ENCODE measurements at places on chromosomes 16 and 17.

GRCh38 chr16:89741342-89742014 lies 20.1 kb downstream of the ZNF276 start:
- no peak for DNase-seq

DNA sequence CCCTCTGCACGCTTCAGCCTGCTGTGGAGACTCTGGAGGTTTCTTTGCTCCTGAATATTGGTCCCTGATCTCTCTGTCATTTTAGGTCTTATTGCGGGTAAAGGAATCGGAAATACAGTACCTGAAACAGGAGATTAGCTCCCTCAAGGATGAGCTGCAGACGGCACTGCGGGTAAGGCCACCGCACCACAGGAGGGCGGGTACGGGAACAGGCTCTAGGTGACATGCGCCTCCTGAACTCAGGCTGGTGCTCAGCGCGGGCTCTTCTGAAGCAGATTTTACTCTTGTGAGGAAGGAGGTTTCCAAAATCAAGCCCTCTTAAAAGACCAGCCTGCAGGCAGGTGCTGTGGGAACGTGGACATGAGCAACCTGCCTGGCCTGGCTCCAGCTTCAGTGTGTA lies 29.8 kb downstream of the PLD6 start:
- DNase-seq: no peak

GRCh38 chr17:61734012-61734411 lies 129.3 kb downstream of the BRIP1 start:
- no peak for DNase-seq

GRCh38 chr16:84665843-84666242 lies 17.5 kb downstream of the KLHL36 start:
- no peak for DNase-seq

GRCh38 chr17:35543856-35544255 lies 6.4 kb upstream of the SLFN12L start:
- DNase-seq: no peak

DNA sequence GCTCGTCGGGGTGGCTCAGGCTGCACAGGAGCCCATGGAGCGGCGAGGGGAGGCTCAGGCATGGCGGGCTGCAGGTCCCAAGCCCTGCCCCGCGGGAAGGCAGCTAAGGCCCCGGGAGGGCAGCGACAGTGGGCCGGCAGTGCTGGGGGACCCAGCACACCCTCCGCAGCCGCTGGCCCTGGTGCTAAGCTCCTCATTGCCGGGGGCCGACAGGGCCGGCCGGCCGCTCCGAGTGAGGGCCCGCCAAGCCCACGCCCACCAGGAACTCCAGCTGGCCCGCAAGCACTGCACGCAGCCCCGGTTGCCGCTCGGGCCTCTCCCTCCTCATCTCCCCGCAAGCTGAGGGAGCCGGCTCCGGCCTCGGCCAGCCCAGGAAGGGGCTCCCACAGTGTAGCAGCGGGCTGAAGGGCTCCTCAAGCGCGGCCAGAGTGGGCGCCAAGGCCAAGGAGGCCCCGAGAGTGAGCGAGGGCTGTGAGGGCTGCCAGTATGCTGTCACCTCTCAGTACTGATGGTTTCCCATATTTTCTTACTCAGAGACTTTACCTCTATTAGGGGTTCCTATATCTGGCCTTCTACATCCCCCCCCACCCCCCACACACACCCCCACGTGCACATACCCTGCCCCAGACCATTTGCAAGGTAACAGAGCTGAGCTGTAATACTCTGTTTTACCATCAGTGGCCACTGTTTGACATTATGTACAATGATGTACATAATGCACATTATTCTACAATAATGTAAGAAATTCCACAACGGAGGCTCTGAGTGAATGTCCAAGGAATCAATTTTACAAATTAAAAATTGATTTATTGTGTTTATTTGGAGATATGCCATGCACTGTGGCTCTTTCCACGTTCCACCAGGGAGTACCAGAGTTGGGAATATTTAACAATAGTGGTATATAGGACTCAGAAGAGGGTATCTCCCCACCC lies 3.7 kb upstream of the VAT1L start:
- no peak for DNase-seq

- no peak for DNase-seq
Measured at GRCh38 chr16:88617268-88618031, 20.9 kb upstream of the IL17C start.

GRCh38 chr16:82059161-82059982 lies 24.3 kb downstream of the HSD17B2 start:
- DNase-seq: no peak

GRCh38 chr17:39164675-39165143 lies 1.3 kb downstream of the ARL5C start:
- DNase-seq: peak; percentile 64

GRCh38 chr17:50467855-50468303 lies 801 bp downstream of the CHAD start:
- no peak for DNase-seq

- no peak for DNase-seq
Measured at GRCh38 chr16:28288114-28288513, 4.2 kb upstream of the SBK1 start.

GRCh38 chr17:72603420-72604242 lies 482.8 kb downstream of the SOX9 start:
- no peak for DNase-seq

DNA sequence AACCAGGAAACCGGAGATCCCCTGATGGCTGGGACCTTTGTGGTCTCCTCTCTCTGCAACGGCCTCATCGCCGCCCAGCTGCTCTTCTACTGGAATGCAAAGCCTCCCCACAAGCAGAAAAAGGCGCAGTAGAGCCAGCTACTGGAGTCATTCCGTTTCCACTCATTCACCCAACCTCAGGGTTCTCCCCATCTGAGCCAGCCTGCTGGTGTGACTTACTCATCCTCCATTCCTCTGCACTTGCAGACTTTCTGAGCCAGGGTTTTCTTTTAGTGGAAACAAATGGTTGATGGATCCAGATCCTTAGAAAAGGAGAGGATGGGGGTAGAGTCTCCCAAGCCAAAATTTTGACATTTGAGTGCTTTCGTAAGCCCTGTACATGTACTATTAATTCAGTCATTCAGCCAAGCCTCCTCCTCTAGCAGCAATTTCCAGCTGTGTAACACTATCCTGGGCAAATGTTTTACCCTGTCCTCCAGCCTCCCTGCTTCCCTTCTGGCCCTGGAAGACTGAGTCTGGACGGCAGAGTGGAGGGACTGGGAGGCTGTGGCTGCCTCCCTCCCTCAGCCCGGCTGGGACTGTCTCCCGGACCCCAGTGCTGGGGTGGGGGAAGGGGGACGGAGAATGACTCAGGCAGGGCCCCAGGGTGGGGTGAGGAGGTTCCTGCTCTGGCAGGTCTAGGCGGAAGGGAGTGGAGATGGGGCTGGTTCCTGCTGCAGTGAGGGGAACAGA lies 2.3 kb downstream of the SOX15 start:
- peak; percentile 83 for DNase-seq

- no peak for DNase-seq
Measured at GRCh38 chr17:6710317-6710716, 2.9 kb downstream of the SLC13A5 start.

GRCh38 chr16:82497139-82497538 lies 129.6 kb upstream of the CDH13 start:
- DNase-seq: no peak

GRCh38 chr17:50630524-50631194 lies 4.0 kb upstream of the ABCC3 start:
- no peak for DNase-seq

- no peak for DNase-seq
Measured at GRCh38 chr16:79966226-79966625, 365.7 kb upstream of the MAF start.

- no peak for DNase-seq
Measured at GRCh38 chr16:49498264-49498663, 124.7 kb downstream of the C16orf78 start.

GRCh38 chr17:50953831-50954601 lies 87.9 kb upstream of the TOB1 start:
- peak; percentile 86 for DNase-seq

Data from skeletal muscle cell (primary cell).